ENCODE measurements at places on chromosomes 12 and 14.
A peak's percentile ranks its signal among the peaks of the same experiment; 100 is the strongest.

DNA sequence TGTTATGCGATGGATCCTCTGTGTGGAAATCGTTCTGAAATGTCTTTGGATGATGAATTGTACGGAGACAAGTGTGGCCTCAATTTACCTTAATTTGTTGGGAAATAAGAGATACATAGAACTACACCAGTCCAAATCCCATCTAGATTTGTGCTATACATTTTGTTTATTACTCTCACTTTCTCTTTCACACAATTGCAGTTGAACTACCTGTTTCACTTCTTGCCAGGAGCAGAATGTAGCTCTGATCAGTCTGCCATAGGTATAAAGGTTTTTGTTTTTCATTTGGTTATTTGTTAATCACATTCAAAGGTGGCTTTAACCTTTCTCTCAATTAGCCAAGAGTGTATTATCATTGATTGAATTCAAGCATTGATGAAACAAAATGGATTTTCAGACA lies 268.2 kb downstream of the SNAPC1 start:
- no peak for DNase-seq

GRCh38 chr14:69101331-69101826 lies 51.5 kb downstream of the DCAF5 start:
- DNase-seq = no peak

DNA sequence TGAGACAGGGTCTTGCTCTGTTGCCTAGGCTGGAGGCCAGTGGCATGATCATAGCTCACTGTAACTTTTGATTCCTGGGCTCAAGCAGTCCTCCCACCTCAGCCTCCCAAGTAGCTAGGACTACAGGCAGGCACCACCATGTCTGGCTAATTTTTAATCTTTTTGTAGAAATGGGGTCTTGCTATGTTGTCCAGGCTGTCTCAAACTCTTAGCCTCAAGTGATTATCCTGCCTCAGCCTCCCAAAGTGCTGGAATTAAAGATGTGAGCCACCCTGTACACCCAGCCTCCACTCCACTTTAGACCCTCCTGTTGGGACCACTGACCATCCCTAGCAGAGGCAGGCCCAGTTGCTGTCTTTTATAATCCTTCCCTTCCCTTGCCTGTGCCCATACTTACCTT lies 63.3 kb upstream of the OSBPL8 start:
- no peak for DNase-seq

DNA sequence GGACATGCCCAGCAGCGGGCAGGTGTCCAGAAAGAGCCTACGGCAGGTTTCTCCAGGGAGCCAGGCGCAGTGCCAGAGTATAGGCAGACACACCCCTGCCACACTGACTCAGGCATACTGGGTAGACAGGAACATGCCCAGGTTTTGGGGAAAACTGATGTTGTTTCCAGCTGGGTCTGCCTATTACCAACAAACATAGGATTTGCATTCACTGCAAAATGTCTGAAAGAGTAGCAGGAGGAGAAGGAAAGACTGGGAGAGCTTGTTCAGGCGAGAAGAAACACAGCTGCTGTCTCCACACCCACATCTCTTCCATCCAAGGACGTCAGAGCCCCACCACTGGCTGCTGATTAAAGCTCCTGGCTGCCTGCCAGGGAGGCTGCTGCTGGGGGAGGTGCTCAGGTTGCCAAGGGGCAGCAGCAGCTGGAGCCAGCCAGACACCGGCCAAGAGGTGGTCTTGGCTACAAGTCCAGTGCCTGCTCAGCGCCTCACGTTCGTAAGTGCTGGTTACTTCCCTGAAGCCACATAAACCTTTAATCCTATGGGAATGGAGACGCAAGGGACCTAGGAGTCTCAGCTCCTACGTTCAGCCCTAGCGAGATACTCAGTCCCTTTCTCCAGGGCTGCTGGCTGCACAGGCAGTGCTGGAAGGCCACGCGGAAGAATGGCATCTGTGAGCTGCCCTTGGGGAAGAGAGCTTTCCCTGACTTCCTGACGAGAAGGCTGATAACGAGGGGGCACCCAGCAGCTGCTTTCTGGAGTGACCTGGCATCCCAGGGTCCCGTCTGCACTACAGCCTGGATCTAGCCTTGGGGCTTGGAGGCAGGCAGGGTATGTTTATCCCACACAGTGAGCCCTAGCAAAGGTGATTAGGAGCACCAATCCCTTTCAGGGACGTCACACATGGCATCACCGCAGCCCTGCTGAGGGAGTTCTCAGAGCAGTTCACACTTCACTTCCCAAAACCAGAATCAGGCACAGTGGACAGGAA lies 58.1 kb downstream of the PLEKHG3 start:
- DNase-seq = peak; percentile 82

- no peak for DNase-seq
These were observed 15.5 kb upstream of the TCTN2 start for GRCh38 chr12:123655420-123655819.

DNA sequence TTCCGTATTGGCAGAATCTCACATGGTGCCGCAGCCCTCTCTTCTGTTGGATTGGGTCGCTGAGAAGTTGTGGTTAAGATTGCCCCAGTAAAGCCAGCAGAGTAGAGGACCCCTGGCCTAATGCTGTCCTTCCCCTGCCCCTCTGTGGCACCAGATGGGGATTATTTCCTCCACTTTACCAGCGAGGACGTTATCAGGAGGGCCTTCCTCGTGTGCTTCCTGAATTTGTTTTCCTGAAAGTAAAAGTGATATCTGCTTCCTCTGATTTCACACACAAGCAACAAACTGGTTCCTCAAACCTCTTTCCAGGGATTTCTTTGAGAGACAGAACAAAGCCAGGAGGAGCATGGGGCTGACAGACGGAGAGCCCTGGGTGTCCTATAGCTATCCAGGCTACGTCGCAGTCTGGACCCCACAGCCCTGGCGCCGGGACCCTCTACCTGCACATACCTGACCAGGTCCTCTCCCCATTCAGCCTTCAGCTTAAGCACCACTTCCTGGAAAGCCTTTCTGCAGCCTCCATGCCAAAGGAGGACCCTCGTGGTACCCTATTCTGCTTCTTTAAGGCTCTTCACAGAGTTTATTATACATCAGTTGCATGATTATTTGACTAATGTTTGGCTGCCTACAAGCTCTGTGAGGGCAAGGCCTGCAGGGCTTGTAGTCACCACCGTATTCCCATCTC lies 314.8 kb upstream of the FKBP4 start:
- no peak for DNase-seq

GRCh38 chr12:103456006-103456405 lies 39.8 kb downstream of the C12orf42 start:
- no peak for DNase-seq

DNA sequence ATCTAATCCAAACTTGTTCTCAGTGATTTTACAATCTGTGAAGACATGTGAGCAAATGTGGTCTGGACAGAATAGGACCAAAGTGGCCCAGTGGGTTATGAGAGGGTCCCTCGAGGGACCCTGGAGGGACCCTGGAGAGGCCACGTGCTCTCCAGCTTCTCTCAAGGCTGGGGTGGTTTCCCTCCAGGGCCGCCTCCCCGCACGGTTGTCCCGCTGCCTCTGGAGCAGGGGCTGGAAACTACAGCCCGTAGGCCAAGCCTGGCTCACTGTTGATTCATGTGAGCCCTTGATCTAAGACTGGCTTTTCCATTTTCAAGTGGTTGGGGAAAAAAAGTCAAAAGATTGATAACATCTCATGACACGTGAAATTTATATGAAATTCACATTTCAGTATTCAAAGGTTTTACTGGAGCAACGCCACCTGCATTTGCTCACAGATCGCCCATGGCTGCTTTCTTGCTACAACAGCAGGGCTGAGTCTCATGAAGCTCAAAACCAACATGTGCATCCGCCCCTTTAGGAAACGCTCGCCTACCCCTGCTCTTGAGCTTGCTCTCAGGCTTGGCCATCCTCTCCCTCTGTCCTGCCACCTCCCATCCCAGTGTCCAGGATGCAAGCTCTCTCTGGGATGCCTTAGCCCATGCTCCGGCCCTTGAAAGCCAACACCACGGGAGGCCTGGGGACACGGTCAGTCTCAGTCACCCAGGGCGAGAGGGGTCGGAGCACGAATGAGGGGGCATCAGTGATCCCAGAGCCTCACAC lies 12.1 kb upstream of the LRTM2 start:
- DNase-seq = no peak

DNA sequence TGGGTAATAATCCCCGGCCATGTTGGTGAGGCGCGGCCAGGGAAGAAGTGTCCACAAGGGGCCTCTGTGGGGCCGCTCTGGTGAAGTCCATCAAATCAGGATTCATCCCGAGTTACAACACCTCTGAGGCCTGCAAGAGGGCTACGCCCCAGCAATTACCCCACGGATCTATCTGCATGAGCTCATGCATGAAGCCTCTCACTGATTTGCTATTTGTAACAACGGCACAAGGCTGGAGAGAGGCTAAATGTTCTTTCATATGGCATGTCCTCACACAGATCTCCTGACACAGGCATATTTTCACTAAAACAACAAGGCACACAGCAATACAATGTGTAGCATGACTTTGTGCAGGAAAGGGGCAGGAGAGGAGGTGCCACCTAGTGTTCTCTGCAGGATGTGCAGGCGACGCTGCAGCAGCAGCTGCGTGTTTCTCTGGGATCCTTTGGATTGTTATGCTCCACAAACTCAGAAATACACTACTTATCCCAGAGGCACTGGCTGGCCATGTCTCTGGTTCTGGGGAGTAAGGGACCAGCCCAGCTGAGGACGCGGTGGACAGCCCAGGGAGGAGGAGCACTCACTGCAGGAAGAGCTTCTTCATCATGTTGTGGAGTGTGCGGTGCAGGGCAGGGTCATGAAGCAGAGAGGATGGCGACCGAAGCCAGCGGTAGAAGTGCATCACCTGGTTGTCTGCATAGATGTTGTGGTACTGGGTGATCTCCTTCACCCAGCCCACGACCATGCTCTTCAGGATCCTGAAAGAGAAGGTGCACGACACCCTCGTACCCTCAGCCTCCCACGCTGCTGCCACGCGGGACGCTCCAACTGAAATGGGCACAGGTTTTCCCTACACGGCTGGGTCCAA lies 20.2 kb downstream of the P2RX2 start:
- DNase-seq = no peak

DNA sequence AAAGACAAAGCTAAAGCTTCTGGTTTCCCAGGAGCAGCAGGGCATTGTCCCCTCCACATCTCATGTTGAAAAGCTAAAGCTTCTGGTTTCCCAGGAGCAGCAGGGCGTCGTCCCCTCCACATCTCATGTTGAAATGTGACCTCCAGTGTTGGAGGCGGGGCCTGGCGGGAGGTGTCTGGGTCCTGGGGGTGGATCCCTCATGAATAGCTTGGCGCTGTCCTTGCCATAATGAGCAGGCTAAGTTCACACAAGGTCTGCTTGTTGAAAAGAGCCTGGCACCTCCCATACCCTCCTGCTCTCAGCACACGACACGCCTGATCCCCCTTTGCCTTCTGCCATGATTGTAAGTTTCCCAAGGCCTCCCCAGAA lies 123.7 kb downstream of the PIWIL1 start:
- DNase-seq = no peak

GRCh38 chr12:123488539-123489230 lies 30.7 kb downstream of the SNRNP35 start:
- no peak for DNase-seq

DNA sequence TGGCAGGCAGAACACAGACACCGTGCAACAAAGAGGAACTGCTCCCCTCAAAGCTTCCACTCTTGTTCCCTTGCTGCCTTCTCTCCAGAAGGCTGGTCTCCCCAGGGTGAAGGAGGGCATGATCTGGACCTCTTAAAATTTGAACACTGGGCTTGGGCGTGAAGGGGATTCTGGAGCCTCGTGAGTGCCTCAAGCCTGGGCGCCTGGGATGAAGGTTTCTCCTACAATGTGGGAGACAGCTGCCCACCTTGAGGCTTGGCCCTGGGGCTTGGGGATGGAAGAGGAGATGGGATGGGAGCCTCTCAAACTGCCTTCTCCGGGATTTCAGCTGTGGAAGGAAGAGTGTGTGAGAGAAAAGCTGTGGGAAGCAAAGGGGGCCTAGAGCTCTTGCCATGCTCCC lies 7.8 kb upstream of the RIN3 start:
- no peak for DNase-seq

- DNase-seq = no peak
These were observed 417.6 kb downstream of the PCNX1 start for GRCh38 chr14:71324767-71325272.

DNA sequence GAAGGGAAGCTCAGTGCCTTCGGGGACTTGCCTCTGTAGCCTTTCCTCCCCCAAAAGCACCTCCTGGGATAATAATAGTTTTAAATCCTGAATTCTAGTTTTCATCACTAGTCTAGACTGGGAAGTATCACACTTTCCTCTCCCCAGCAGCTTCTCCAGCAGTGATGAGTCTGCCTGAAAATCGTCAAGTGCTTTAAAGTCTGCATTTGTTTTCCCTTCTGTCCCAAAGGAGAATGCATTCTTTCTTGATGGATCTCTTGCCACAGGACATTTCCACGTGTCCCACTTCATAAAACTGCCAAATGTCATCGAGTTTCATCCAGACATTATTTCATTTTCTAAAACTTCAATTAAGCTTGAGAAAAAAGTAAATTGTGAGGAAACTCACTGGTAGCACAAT lies 15.0 kb downstream of the CSRP2 start:
- no peak for DNase-seq

GRCh38 chr14:44168566-44168965 lies 338.5 kb downstream of the FSCB start:
- DNase-seq = no peak

DNA sequence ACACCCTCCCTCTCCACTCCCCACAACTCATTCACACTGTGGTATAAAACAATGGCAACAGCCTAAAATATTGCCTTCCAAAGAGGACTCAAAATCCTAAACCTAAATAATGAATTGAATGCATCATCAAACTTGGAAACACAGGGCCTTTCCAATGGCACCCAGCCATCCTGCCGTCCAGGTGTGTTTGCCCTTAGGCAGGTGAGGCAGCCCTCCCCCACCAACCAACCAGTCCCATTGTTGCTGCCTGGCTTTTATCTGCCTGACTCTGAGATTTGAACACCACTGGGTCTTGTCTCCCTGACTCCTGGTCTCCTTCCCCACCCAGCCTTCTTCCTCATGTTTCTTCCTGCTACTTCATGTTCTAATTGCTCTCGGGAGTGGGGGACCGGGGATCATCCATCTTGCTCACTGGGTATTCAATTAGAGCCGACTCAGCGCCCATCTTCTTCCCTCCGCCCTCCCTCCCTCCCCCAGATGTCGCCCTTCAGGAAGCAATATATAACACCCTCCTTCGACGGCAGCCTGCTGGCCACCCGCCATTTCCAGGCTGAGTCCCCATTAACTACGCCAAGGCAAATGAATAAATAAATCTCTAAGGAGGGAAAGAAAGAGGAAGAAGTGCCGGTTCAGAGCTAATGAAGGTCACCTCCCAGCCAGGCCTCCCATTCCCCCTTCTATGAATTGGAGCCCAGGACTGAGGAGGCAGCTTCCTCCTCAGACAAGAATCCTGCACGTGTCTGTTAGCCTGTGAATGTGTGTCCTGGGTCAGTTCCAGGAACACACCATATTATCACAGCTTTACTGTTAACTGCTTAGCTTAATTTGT lies 36.3 kb upstream of the NTF3 start:
- DNase-seq = no peak

- no peak for DNase-seq
These were observed 126.9 kb upstream of the FGD4 start for GRCh38 chr12:32272465-32272864.
